ENCODE measurements at places on chromosomes 7 and 10. TPM values are rescaled to one million over a fixed set of nuclear protein-coding genes. Genes with fewer than 3 reads are reported as not detected.

CPA5 gene
- total RNA-seq = not detected

IQUB gene
- 2.4 TPM for total RNA-seq

VPS37D gene
- total RNA-seq = 8.8 TPM

ENKUR gene
- 0.73 TPM for total RNA-seq

PRTFDC1 gene
- 31.2 TPM for total RNA-seq

TMEM196 gene
- total RNA-seq = not detected

GRCh38 chr10:1160561-1161314 is 104.6 kb downstream of the WDR37 start:
- H3K27me3 ChIP-seq = no peaks in the 10 kb centered on the region
- H3K27ac ChIP-seq = no peak overlapping the region
- H3K4me1 ChIP-seq = no peaks in the 10 kb centered on the region
- DNase-seq = no peak
- no peak overlapping the region for H3K4me3 ChIP-seq

GRCh38 chr7:124908259-124908658 is 21.4 kb downstream of the POT1 start:
- H3K36me3 ChIP-seq = no peaks in the 10 kb centered on the region
- no peak for DNase-seq
- H3K27ac ChIP-seq = no peak overlapping the region
- H3K4me3 ChIP-seq = no peak overlapping the region

DNA sequence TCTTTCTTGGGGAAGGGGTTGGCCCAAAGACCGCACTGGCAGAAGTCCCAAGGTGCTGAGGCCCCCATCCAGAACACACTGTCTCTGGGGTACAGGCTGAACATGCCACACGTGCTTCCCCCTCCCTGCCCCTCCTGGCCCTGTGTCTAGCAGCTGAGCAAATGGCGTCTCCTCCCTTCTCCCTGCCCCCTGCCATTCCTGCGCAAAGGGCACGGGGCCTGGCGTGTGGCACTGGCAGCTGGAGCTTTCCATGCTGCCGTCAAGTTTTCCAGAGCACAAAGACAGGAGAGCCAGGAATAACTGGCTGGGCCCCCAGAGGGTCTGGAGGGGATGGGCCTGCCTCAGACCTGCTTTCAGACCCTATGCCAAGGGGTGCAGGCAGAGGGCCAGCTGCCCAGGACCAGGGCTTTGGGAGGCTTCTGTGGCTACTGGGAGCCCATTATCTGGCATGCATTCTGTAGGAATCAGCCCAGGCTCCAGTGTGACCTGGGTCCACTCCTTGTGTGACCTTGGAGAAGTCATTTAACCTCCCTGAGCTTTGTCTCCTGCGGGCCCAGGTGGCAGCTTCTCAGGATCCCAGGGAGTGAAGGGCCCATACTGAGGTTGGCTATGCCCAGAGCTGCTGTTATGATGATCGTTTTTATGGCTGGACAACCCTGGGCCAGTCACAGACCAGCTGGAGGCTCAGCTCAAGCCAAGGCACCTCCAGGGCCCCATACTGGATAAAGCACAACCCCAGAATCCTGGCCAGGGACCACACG is 710 bp upstream of the LDB3 start:
- H3K4me3 ChIP-seq = no peak overlapping the region
- H3K27me3 ChIP-seq = no peaks in the 10 kb centered on the region
- DNase-seq = no peak

DNA sequence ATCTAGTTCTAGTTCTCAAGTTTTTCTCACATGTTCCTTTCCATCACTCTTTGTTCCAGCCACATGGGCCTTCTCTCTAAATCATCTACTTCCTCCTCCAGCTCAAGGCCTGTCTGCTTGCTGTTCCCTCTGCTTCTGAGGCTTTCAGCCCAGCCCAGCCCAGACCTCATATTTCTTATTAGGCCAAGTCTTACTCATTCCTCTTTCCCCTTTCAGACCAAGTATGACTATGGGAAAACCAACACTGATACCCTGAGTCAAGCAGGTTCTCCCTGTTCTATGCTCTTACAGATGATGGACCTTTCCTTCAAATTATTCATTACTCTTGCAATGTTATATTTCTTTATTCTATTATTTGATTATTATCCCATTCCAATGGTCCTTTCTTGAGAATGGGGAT is 80.3 kb upstream of the SEM1 start:
- no peak overlapping the region for H3K4me3 ChIP-seq
- DNase-seq = no peak
- H3K27me3 ChIP-seq = no peaks in the 10 kb centered on the region
- H3K36me3 ChIP-seq = no peaks in the 10 kb centered on the region

DNA sequence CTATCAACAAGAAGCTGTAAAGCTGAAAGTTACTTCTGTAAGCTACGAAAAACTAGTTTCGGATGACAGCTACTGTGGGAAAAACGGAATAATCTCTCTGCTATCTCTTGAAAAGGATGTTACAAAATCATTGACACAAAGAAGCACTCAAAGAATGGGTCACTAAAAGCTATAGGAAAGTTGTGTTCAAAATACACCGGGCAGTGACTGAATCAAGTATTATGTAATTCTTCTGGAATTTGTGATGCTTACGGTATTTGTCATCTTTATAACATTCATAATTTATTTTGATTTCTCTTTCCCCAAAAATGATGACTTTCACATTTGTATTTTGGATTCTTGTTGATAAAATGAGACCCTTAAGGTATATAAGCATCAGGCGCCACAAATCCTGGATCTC is 112.1 kb upstream of the KLF6 start:
- H3K4me3 ChIP-seq = no peak overlapping the region
- H3K36me3 ChIP-seq = no peaks in the 10 kb centered on the region
- H3K4me1 ChIP-seq = no peaks in the 10 kb centered on the region
- no peak overlapping the region for H3K27ac ChIP-seq
- no peak for DNase-seq

DNA sequence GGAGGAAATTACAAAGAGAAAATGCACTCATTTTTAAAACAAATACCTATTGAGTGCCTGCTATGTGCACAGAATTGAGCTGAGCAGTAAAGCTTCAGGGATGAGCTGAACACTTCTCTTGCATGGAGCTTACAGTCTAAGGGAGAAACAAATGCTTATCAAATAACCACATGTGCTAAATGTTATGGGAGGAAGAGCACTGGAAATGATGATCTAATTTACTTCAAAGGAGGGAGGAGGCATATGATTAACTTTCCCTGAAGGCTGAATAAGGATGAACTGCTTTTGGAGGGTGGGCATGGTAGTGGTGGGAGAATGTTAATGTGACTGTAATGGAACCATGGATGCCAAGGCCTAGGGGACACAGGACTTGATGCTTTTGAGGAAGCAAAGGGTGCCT is 168.2 kb downstream of the POU6F2 start:
- no peaks in the 10 kb centered on the region for H3K36me3 ChIP-seq
- DNase-seq = no peak
- H3K27me3 ChIP-seq = no peaks in the 10 kb centered on the region

DNA sequence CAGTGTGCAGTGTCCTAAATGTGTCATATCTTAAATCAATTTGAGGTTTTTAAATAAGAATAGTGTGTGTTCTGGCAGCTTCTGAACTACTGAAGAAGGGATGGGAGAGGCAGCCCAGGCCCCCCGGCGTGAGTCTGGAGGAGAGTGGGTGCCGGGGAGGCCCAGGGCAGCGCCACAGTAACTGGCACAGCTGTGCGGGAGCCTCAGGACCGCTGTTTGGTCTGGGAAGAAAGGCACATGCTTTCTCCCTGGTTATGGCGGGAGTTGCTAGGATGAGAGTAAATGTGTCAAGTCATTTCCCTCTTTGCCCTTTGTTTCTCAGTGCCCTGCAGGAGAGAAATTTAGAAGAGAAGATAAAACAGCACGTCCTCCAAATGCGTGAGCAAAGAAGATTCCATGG is 31.9 kb upstream of the PWWP2B start:
- no peak for DNase-seq
- no peaks in the 10 kb centered on the region for H3K4me1 ChIP-seq

DNA sequence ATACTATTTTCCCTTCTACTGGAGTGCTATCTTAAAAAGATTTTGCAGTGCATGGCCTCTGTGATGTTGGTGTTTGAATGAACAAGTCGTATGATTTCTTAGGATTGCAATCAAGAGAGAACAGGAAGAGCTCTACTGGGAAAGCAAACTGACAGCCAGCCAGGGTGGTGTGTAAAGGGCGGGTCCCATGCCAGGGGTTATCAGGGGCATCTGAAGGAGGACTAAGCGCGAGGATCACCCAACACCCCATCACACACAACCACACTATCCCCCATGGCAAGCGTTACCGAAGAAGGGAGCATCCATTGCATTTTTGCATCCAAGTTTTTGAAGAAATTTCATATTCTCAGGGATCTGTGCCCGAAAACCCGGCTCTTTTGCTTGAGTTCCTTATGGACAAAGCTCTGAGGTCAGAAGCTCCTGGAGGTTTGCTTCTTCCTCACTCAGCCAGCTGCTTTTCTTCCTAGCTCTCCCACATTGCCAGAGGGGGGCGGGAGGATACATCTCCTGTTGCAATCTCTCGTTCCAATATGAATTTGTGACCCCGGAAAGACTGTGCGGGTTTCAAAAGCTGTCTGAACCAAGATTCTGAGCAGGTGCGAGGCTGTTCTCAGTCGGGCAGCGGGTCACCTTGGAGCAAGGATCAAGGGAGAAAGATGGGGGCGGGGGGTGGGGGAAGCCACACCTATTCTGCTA is 5.2 kb downstream of the NEUROD6 start:
- no peak for DNase-seq
- H3K27me3 ChIP-seq = no peaks in the 10 kb centered on the region
- no peak overlapping the region for H3K27ac ChIP-seq
- no peaks in the 10 kb centered on the region for H3K4me1 ChIP-seq
- no peaks in the 10 kb centered on the region for H3K36me3 ChIP-seq
- H3K4me3 ChIP-seq = no peak overlapping the region

DNA sequence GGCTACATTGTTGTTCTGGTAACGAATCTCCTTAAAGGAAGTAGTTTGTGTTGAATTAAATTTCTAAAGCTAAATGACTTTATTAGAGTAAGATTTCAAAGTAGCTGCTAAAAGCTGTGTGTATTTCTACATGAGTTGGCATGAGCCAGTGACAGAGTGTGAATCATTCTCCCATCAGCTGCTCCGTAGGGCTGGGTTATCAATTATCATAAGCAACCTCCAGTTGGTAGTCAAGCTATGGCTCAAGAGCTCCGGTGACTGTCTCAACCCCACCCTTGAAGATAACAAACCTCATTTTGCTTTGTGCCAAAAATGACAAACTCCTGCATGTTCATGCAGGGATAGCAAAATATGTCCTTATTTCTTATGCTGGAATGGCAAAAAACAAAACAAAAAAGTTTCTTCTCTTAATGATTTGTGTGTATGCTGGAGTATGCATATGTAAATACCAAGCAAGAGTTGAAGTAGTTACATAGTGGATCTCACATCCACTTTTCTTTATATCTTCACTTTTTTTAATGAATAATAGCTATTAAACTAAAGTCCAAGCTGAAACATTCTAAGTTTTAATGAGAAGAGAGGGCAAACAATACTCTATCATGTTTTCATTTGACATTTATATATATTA is 249.4 kb downstream of the CACNA2D1 start:
- H3K36me3 ChIP-seq = no peaks in the 10 kb centered on the region
- no peaks in the 10 kb centered on the region for H3K27me3 ChIP-seq
- no peak overlapping the region for H3K27ac ChIP-seq
- DNase-seq = no peak
- H3K4me3 ChIP-seq = no peak overlapping the region

DNA sequence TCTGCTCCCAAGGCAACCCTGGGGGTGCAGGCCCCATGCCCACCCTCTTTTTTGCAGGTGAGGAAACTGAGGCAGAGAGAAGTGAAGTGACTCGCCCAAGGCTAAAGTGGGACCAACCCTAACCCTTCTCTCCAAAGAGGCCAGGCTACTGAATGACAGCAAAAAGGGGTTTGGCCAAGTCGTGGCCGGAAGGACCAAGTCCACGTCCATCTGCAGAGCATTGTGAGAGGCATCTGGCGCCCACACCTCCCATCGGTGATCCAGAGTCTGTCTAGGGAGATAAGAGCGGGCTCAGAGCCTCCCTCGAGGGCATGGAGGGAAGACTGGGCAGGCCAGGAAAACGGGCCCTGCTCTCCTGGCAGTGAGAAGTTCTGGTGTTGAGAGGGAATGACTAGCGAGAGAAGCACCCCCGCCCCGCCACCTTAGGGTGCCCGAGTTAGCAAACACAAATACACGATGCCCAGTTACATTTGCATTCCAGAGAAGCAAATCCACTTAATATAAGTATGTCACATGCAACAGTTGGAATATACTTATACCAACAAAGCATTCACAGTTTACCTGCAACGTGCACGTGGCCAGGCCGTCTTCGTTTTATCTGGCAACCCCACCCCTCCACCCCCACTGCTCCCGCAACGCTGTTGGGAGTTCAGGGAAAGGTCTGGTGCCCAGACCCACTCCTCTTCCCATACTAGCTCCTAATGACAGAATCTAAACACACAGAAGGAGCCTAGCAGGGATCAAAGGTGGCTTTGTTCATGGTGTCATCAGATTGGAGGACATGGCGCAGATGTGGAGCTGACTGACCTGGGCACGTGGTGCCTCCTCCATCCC is 124.9 kb downstream of the OAT start:
- no peak overlapping the region for H3K27ac ChIP-seq
- DNase-seq = no peak
- no peaks in the 10 kb centered on the region for H3K4me1 ChIP-seq
- no peaks in the 10 kb centered on the region for H3K27me3 ChIP-seq
- no peak overlapping the region for H3K4me3 ChIP-seq

DNA sequence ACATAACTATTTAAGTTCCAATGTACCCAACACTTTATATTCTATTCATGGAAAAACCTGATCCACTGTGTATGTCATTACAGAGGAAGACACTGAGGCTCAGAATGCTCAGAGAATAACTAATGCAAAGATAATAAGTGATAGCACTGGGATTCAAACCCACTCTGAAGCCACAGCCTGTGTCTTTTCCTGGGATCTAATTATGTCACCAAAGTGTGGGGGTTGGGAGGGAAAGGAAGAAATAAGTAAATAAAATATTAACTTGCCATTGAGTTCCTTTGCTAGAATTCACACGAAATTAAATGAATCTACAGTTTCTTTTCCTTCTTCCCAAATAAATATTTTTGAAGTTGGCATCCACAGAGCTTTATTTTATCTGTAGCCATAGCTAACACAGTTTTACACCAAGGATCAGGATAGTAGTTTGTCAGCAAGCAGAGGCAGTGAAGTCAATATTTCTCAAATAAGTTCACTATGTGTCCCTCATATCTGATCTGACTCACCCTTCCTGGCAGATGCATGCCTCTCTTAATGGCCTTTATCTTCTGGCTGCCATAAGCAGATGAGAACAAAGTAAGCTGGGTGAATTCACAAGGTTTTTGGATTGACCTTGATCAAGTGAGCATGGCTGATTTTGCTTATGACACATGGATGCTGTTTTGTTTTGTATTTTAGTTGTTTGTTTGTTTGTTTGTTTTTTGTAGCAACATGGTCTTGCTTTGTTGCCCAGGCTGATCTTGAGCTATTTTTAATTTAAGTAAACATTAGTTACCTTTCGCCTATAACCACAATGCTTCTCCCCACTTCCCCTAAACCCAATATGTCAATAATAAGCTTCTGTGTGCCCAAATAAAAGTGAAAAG is 6.3 kb downstream of the RAPGEF5 start:
- H3K27me3 ChIP-seq = no peaks in the 10 kb centered on the region
- no peaks in the 10 kb centered on the region for H3K4me1 ChIP-seq
- DNase-seq = no peak
- no peak overlapping the region for H3K27ac ChIP-seq
- H3K4me3 ChIP-seq = no peak overlapping the region

Data from uterus (tissue), 4 donors.